NCI-H1048 (cell line): ENCODE measurements at places on chromosomes 11 and 22.

DNA sequence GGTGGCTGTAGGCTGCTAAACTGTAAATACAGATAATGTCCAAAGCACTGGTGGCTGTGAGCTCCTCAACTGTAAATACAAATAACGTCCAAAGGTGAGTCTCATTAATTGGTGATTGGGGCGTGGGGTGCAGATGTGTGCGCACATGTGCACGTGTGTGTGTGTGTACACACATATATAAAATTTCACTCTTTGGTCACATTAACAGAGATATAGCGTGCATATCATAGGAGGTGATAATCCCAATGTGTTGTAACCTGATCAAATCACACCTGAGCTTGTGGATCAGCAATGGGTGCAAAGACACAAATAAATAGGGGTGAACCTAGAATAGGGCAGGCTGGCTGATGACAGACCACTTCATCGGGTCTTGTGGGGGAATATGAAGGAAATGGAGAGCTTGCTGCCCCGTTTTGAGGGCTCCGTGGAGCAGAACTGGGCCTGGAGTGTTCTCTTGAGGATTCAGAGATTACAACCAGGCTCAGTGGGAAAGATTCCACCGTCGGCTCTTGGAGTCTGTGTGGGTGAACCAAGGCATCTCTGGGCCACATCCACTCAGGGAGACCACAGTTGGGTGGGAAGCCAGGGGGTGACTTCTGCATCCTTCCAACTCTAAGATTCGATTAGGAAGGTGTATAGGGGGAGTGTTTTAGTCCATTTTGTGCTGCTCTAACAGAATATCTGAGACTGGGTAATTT, 24.9 kb upstream of the OSBPL5 start:
- DNase-seq: no peak

- no peak for DNase-seq
Observed at GRCh38 chr11:24859801-24860300, 363.0 kb downstream of the LUZP2 start.

- DNase-seq: no peak
Observed at GRCh38 chr22:17847360-17848078, 73.2 kb upstream of the BID start.

DNA sequence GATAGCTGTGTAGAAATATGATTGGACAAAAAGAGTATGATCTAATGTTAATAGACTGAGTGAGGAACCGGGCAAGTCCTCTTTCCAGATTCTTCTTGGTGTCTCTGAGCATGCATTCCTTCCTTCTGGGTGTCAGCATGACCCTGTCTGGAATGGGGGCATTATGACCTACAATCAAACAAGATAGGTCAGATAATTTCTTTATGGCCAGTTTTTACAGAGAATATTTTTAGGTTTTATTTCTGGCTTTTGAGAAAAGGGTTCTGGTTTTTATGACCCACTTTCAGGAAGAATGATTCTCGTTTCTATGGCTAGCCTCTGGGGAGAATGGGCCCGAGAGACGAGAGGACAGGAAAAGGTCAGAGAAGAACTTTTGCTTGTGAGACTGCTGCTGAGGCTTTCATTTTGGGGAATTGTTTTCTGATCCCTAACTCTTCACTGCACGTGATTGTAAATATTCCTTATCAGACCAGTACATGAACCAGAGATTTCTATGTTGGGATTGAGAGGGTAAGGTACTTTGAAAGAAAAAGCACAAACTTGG, 383.8 kb downstream of the AASDHPPT start:
- DNase-seq: no peak

DNA sequence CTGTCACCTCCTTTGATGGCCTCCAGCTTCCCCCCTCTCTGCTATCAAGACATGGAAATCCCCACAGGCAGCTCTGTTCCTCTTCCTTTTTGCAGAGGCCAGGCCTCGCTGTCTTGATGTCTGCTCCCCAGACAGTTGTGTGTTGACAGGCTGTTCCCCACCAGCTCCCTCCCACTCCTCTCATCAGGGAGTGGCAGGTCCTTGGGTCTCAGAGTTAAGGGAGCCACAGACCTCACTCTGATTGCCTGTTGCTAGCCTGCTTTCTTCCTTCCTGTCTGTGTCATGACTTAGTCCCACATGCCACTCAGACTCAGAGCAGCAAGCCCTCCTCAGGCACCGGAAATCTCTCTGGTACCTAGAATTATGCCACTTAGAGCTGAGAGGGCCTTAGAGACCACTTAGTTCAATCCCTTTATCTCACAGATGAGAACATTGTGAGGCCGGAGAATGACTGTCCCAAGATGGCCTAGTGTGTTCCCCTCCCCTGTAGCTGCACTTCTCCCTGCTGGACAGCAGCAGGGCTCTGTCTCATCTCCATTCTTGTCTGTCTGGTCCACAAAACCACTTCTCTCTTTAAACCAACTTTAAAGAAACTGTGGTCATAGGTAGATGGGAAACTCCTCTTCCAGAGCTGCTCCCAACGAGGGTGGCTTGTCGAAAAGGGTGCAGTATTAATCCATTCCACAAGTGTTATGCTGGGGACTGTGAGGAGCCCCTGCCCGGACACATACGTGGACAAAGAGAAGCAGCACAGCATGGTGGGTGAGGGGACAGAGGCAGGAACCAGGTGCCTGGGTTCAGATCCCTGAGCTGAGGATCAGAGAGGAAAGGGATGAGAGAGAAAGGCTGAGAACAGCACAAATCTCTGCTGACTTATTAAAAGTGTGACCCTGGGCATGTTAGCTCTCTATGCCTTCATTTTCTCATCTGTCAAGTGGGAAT, 4.2 kb downstream of the AMPD3 start:
- no peak for DNase-seq

GRCh38 chr22:38416621-38417251, 38.3 kb downstream of the KCNJ4 start:
- DNase-seq: no peak

- DNase-seq: no peak
Observed at GRCh38 chr11:65419772-65420481, 2.7 kb upstream of the NEAT1 start.

DNA sequence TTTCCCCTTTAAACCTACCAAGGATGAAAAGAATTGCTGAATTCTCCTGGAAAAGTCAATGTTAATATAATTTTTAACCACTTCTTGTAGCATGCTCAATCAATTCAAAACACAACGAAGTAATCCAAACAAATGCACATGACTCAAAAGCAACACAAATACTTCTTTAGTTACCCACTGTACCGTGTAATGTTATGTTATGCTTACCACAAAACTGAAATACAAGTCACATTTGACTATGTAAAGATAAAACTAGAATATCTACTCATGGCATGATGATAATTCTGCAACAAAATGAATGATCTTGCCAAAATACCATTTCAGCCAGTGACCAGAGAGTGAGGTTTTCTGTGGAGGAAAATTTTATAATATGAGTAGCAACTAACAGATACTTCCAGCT, 587.0 kb downstream of the DLG2 start:
- no peak for DNase-seq

GRCh38 chr11:14095882-14096281, 133.4 kb downstream of the SPON1 start:
- no peak for DNase-seq

GRCh38 chr11:86255896-86256295, 11.3 kb downstream of the EED start:
- no peak for DNase-seq

GRCh38 chr11:84012171-84012826, 726.1 kb upstream of the CCDC90B start:
- no peak for DNase-seq

DNA sequence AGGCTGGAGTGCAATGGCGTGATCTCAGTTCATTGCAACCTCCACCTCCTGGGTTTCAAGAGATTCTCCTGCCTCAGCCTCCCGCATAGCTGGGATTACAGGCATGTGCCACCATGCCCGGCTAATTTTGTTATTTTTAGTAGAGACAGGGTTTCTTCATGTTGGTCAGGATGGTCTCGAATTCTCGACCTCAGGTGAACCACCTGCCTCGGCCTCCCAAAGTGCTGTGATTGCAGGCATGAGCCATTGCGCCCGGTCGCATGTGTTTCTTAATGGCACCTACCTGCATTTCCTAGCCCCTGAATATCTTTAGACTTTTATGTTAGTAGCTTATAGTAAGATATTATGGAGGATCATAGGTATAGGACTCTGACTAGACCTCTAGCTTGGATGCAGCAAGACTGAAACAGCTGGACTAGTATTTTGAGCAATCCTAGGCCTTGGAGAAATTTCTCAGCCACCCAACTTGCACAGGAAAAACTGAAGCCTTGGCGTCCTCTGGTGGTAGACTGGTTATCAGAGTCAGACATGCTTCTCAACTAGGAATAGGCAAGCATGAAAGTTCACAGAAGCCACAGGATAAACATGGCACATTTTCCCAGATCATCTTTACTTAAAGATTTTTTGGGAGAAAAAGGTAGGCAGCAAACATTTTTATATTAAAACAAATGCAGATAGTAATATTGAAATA, 22.7 kb upstream of the C1QTNF4 start:
- DNase-seq: no peak
